ENCODE measurements at places on chromosomes 6 and 20. TPM values are rescaled to one million over a fixed set of nuclear protein-coding genes. Genes with fewer than 3 reads are reported as not detected.

The PHACTR1 gene
- total RNA-seq = 0.43 TPM

The LTA gene
- total RNA-seq = not detected

The PPP1R14C gene
- total RNA-seq = not detected

The NRSN1 gene
- total RNA-seq = not detected

The GSTA2 gene
- not detected for total RNA-seq

The EFCAB8 gene
- 0.32 TPM for total RNA-seq

The OXT gene
- not detected for total RNA-seq

The BPIFB1 gene
- total RNA-seq = not detected

The TAGAP gene
- total RNA-seq = not detected

The TPMT gene
- total RNA-seq = 16.4 TPM

The WFDC12 gene
- total RNA-seq = not detected

The BPIFB2 gene
- total RNA-seq = not detected

The CD40 gene
- total RNA-seq = 0.97 TPM

The CGA gene
- total RNA-seq = not detected

Measured in fibroblast of villous mesenchyme (primary cell).